ENCODE measurements at places on chromosomes 3 and 15.
A peak's percentile ranks its signal among the peaks of the same experiment; 100 is the strongest.

DNA sequence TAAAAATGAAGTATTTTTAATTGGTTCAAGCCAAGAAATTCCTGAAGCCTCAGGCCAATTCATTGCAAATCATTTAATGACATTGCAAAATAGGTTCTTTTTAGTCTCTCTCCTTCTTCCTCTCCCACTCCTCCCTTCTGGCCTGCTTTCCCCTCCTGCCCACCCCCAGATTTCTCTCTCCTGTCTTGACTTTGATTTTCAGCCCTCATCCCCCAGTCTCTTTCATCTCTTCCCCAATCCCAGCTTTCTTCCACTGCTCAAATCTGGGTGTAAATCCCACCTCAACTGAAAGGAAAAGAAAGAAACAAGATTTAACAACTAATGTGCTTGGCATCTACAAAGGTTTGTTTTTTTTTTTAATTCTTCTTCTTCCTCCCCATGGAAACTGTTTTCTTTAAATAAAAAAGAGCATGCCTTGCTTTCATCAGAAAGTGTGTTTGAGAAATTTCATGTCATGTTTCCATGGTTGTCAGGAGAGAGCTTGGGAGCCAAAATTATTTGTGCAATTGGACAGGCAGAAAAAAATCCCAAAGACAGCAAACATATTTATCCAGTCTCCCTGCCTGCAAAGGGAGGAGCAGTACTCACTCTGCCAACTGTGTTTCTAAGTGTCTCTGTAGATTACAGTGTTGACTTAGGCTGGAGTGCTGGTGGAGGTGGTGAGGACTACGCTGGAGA, 50.4 kb downstream of the BOC start:
- no peak for DNase-seq

DNA sequence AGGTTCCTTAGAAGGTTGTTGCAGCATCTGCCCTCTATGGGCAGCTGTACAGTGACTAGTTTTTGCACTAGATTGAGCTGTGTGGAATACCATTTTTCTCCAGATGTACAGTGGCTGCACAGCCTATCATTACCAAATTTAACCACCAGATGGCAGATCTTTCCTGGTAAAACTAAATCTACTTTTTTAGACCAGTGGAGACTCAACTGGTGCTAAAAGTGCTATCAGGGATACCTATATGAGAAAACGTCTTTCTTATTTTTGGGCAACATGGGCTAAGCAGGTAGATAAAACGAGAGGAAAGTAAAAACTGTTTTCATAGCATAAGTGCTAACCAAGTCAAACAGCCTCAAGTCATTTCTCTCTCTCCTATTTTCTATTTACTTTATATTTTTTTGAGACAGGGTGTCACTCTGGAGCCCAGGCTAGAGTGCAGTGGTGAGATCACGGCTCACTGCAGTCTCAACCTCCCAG, 21.2 kb downstream of the IGSF10 start:
- DNase-seq, result peak; percentile 59

GRCh38 chr15:63243101-63243500, 34.3 kb upstream of the APH1B start:
- DNase-seq, result no peak

- no peak for DNase-seq
These were observed 600.8 kb downstream of the FOXP1 start for GRCh38 chr3:70982700-70983140.

GRCh38 chr15:59866642-59867041, 137.5 kb upstream of the FOXB1 start:
- no peak for DNase-seq

- no peak for DNase-seq
These were observed 421.9 kb downstream of the MECOM start for GRCh38 chr3:169241630-169241990.

Measured in right renal pelvis (tissue), 4 donors.